Stimulated activated CD4-positive, alpha-beta T cell treated with anti-CD3 and anti-CD28 coated beads, Interleukin-4, amount 100 ng/mL, for 24 hours (primary cell): ENCODE measurements at places on chromosomes 2 and 18.

DNA sequence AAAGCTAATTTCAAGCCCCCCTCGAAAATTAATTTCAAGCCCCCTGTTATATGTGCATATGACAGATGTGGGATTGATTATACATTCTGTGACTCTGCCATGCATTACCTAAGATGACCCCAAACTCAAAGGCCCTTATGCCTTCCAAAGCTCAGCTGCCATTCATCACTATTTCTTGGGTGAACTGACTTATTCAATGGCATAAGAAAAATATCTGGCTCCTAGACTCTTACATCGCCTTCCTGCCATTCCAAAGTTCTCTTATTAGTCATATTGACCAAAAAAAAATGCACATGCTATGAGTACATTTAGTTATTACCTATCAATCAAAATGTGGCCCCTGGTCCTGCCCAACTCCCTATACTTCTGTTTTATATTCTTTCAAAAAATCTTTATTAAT is 291.8 kb upstream of the CHAC2 start:
- DNase-seq: no peak

DNA sequence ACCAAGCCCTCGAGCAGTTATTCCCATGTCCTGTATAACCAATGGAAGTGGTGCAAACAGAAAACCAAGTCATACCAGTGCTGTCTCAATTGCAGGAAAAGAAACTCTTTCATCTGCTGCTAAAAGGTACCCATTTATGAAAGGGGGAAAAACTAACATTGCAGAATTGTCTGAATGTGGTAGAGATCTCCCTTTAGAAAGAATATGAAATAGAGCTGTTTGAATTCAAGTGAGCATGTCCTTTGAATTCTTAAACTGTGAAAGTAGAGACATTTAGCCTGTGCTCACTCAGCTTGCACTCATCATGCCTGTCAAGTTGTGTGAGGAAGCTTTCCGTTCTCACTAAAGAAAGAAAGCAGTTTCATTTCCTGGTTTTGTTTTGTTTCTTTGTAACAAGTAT is 87.4 kb downstream of the EML4 start:
- DNase-seq: no peak

DNA sequence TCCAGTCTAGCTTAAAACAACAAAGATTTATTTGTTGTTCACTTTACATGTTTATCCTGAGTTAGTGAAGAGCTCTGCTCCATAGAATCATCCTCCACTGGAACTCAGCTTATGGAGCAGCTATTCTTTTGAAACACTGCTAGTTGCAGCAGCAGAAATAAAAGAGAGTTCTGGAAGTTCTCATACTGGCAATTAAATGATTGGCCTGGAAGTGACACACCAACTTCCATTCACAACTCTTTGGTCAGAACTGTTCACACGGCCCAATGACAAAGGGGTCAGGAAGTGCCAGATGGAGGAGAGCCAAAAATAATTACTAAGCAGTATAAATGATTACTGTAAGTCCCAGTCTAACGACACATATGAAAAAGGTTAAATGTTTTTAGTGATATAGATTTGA is 39.1 kb downstream of the FBXO11 start:
- DNase-seq: no peak

GRCh38 chr2:158695305-158695704 is 99.8 kb upstream of the DAPL1 start:
- no peak for DNase-seq

- no peak for DNase-seq
Measured at GRCh38 chr2:61759005-61759404, 94.9 kb downstream of the FAM161A start.

DNA sequence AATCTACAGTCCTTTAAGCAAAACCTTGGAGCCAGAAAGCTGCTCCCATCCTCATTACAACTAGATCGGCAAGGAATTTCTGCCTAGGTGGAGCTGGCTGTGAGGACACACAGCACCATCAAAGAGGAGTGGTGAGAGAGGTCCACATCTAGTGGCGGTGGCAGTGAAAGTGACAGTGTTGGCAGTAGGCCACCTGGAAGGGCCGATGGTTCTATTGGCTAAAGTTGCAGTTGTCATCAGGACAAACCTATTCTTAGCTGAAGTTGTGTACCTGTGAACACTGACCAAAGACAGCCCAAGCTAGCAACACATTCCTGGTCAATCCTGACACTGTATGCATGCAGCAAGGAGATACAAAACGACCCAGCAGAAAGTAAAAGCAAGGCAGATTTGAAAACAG is 218.1 kb upstream of the CHAC2 start:
- no peak for DNase-seq

GRCh38 chr2:147030966-147031720 is 813.7 kb upstream of the ACVR2A start:
- DNase-seq: no peak

- DNase-seq: no peak
Measured at GRCh38 chr2:135650721-135651120, 90.9 kb upstream of the UBXN4 start.

- no peak for DNase-seq
Measured at GRCh38 chr2:179511105-179511789, 246.6 kb upstream of the SESTD1 start.

GRCh38 chr18:48678237-48679115 is 139.6 kb downstream of the CTIF start:
- DNase-seq: no peak
